ENCODE measurements at places on chromosomes 12 and 14. TPM values are rescaled to one million over a fixed set of nuclear protein-coding genes. Genes with fewer than 3 reads are reported as not detected.
A peak's percentile ranks its signal among the peaks of the same experiment; 100 is the strongest.

- DNase-seq = no peak
- no peak overlapping the region for H3K27ac ChIP-seq
- peaks cover 4% of the 10 kb centered on the region for H3K4me1 ChIP-seq
- H3K36me3 ChIP-seq = peaks cover 31% of the 10 kb centered on the region
These were observed 5.0 kb upstream of the SETD1B start for GRCh38 chr12:121798787-121799155.

- H3K27me3 ChIP-seq = no peaks in the 10 kb centered on the region
- DNase-seq = no peak
- H3K4me1 ChIP-seq = no peaks in the 10 kb centered on the region
- no peak overlapping the region for H3K27ac ChIP-seq
- no peak overlapping the region for H3K4me3 ChIP-seq
These were observed 20.5 kb downstream of the RNF10 start for GRCh38 chr12:120554678-120555077.

GRCh38 chr12:78534311-78534710, 330.3 kb upstream of the SYT1 start:
- no peaks in the 10 kb centered on the region for H3K27me3 ChIP-seq
- peaks cover 5% of the 10 kb centered on the region for H3K4me1 ChIP-seq
- no peak overlapping the region for H3K4me3 ChIP-seq
- no peak for DNase-seq

- no peaks in the 10 kb centered on the region for H3K36me3 ChIP-seq
- no peaks in the 10 kb centered on the region for H3K27me3 ChIP-seq
- DNase-seq = no peak
- H3K4me3 ChIP-seq = no peak overlapping the region
These were observed 164.5 kb downstream of the SLC38A4 start for GRCh38 chr12:46661110-46661845.

- no peak overlapping the region for H3K27ac ChIP-seq
- H3K36me3 ChIP-seq = no peaks in the 10 kb centered on the region
- no peak for DNase-seq
- no peaks in the 10 kb centered on the region for H3K4me1 ChIP-seq
- H3K4me3 ChIP-seq = no peak overlapping the region
These were observed 21.3 kb downstream of the SPX start for GRCh38 chr12:21547437-21547836.

GRCh38 chr12:31524791-31525495, 66.0 kb downstream of the DENND5B start:
- no peak for DNase-seq
- H3K27ac ChIP-seq = no peak overlapping the region
- no peaks in the 10 kb centered on the region for H3K27me3 ChIP-seq
- no peak overlapping the region for H3K4me3 ChIP-seq
- H3K4me1 ChIP-seq = peaks cover 11% of the 10 kb centered on the region

DNA sequence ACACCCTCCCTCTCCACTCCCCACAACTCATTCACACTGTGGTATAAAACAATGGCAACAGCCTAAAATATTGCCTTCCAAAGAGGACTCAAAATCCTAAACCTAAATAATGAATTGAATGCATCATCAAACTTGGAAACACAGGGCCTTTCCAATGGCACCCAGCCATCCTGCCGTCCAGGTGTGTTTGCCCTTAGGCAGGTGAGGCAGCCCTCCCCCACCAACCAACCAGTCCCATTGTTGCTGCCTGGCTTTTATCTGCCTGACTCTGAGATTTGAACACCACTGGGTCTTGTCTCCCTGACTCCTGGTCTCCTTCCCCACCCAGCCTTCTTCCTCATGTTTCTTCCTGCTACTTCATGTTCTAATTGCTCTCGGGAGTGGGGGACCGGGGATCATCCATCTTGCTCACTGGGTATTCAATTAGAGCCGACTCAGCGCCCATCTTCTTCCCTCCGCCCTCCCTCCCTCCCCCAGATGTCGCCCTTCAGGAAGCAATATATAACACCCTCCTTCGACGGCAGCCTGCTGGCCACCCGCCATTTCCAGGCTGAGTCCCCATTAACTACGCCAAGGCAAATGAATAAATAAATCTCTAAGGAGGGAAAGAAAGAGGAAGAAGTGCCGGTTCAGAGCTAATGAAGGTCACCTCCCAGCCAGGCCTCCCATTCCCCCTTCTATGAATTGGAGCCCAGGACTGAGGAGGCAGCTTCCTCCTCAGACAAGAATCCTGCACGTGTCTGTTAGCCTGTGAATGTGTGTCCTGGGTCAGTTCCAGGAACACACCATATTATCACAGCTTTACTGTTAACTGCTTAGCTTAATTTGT, 36.3 kb upstream of the NTF3 start:
- no peaks in the 10 kb centered on the region for H3K36me3 ChIP-seq
- no peaks in the 10 kb centered on the region for H3K4me1 ChIP-seq
- H3K27ac ChIP-seq = no peak overlapping the region
- H3K4me3 ChIP-seq = no peak overlapping the region

GRCh38 chr12:18264581-18265075, 3.3 kb downstream of the PIK3C2G start:
- DNase-seq = no peak
- no peaks in the 10 kb centered on the region for H3K36me3 ChIP-seq
- H3K27me3 ChIP-seq = no peaks in the 10 kb centered on the region
- no peak overlapping the region for H3K4me3 ChIP-seq

DNA sequence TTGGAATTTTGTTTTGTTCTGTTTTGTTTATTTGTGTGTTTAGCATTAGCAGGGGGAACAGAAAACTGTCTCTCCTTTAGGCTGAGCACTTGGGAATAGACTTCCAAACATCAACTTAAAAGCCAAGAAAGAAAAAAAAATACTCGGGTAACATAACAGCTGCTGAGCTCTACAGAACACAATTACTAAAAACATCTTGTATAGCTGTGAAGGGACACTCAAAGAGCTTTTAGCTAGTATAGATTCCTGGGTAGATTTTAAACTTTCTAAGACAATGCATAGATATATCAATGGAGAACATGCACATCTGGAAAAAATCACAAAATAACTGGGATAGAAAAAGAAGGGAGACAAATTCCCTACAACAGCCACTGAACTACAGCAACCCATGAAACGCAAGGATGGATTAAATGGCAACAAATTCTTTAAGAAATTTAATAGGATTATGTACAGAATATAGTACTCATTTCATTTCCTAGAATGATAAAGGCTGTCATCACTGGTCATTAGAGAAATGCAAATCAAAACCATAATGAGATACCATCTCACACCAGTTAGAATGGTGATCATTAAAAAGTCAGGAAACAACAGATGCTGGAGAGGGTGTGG, 174.3 kb upstream of the KRR1 start:
- DNase-seq = no peak
- H3K27ac ChIP-seq = no peak overlapping the region
- H3K4me1 ChIP-seq = peaks cover 2% of the 10 kb centered on the region
- peaks cover 8% of the 10 kb centered on the region for H3K36me3 ChIP-seq
- H3K27me3 ChIP-seq = no peaks in the 10 kb centered on the region

DNA sequence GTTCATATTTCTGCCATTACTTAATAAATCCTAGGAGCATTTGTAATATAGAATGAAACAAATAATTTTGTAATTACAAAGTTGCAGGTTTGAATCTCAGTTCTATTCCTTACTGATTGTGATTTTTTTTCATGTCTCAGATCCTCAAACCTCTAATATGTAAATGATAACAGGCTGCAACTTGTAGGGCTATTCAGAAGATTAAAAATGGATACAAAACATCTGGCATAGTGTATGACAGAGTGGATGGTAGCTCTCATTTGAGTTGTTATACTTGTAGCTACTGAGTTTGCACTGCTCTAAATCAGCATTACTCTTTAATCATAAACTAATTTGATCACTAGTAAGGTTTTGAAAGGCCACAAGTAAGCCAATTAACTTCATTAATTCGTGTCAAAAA, 406.3 kb upstream of the MGAT4C start:
- H3K36me3 ChIP-seq = no peaks in the 10 kb centered on the region
- no peak overlapping the region for H3K4me3 ChIP-seq

DNA sequence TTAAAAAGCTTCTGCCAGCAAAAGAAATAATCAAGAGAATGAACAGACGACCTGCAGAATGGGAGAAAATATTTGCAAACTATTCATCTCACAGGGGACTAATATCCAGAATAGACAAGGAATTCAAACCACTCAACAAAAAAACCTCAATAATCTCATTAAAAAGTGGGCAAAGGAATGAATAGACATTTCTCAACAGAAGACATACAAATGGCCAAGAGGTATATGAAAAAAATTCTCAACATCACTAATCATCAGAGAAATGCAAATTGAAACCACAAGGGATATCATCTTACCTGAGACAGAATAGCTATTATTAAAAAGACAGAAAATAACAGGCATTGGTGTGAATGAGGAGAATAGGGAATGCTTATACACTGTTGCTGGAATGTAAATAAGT, 270.0 kb downstream of the DACT1 start:
- H3K27me3 ChIP-seq = no peaks in the 10 kb centered on the region
- H3K4me1 ChIP-seq = no peaks in the 10 kb centered on the region
- DNase-seq = no peak
- H3K27ac ChIP-seq = no peak overlapping the region
- peaks cover 9% of the 10 kb centered on the region for H3K36me3 ChIP-seq

GRCh38 chr14:93012951-93013719, 90.2 kb downstream of the CHGA start:
- H3K4me3 ChIP-seq = no peak overlapping the region
- H3K27me3 ChIP-seq = no peaks in the 10 kb centered on the region
- no peak overlapping the region for H3K27ac ChIP-seq
- no peak for DNase-seq
- H3K4me1 ChIP-seq = no peaks in the 10 kb centered on the region

GRCh38 chr12:1851151-1851701, 30.9 kb downstream of the LRTM2 start:
- no peak overlapping the region for H3K27ac ChIP-seq
- H3K27me3 ChIP-seq = no peaks in the 10 kb centered on the region
- H3K4me1 ChIP-seq = peaks cover 3% of the 10 kb centered on the region
- H3K4me3 ChIP-seq = no peak overlapping the region
- no peak for DNase-seq

GRCh38 chr12:131499864-131500190, 211.1 kb upstream of the SFSWAP start:
- H3K27ac ChIP-seq = no peak overlapping the region
- H3K27me3 ChIP-seq = no peaks in the 10 kb centered on the region
- no peak for DNase-seq

- H3K27ac ChIP-seq = no peak overlapping the region
- H3K27me3 ChIP-seq = no peaks in the 10 kb centered on the region
- H3K4me3 ChIP-seq = no peak overlapping the region
- no peaks in the 10 kb centered on the region for H3K36me3 ChIP-seq
These were observed 6.7 kb downstream of the FAM222A start for GRCh38 chr12:109720152-109720856.

GRCh38 chr12:95443459-95443858, 30.5 kb upstream of the METAP2 start:
- H3K27me3 ChIP-seq = no peaks in the 10 kb centered on the region
- H3K27ac ChIP-seq = no peak overlapping the region
- H3K36me3 ChIP-seq = no peaks in the 10 kb centered on the region
- no peak for DNase-seq
- no peak overlapping the region for H3K4me3 ChIP-seq
- no peaks in the 10 kb centered on the region for H3K4me1 ChIP-seq

GRCh38 chr12:99232324-99232723, 415.2 kb upstream of the GARIN6 start:
- no peaks in the 10 kb centered on the region for H3K4me1 ChIP-seq
- no peak overlapping the region for H3K27ac ChIP-seq
- H3K4me3 ChIP-seq = no peak overlapping the region
- 0 out of 2 replicates have a peak, but pooled peaks cover 10% of the 10 kb centered on the region for H3K36me3 ChIP-seq
- DNase-seq = no peak
- H3K27me3 ChIP-seq = no peaks in the 10 kb centered on the region

- no peaks in the 10 kb centered on the region for H3K36me3 ChIP-seq
- no peak for DNase-seq
- H3K4me1 ChIP-seq = no peaks in the 10 kb centered on the region
- no peak overlapping the region for H3K27ac ChIP-seq
- no peak overlapping the region for H3K4me3 ChIP-seq
These were observed 42.3 kb upstream of the FRMD6 start for GRCh38 chr14:51609251-51609954.

DNA sequence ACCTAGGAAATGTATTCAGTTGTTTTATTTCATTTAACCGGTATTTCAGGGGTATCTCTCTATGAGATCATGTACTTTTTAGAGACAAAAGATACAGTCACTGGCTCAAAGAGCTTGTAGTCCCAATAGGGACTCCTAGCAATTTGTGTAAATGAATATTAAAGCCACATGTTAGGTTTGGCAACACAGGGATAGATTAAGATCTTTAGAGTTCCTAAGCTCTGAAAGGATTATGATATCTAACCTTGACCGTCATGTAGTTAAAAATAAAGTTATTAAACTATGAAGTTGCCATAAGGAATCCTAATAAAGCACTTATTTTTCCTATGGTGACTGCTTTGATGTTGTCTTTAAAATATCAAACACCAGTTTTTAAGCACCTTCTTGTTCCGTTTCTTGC, 100.4 kb upstream of the FGD4 start:
- H3K27ac ChIP-seq = no peak overlapping the region

DNA sequence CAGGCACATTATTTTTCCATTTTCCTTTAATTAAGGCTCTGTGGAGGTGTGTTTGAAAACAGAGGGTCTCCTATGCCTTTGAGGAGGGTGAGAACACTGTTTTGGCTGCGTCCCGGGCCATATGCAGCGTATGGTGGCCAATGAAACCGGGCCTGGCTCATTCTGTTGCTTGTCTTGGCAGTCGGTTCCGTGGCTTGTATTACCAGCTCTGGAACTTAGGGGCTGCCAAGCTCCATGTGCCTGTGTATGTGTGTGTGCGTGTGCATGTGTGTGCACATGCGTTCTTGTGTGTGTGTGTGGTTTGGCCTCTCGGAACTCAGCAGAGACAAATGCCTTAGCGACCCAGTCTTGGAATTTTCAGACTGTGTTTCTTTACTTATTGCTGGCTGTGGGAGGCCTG, 2.7 kb downstream of the JDP2 start:
- peaks cover 12% of the 10 kb centered on the region for H3K36me3 ChIP-seq
- peaks cover 5% of the 10 kb centered on the region for H3K4me1 ChIP-seq
- H3K27ac ChIP-seq = no peak overlapping the region
- peaks cover 2% of the 10 kb centered on the region for H3K27me3 ChIP-seq
- no peak overlapping the region for H3K4me3 ChIP-seq
- DNase-seq = peak; percentile 17

DNA sequence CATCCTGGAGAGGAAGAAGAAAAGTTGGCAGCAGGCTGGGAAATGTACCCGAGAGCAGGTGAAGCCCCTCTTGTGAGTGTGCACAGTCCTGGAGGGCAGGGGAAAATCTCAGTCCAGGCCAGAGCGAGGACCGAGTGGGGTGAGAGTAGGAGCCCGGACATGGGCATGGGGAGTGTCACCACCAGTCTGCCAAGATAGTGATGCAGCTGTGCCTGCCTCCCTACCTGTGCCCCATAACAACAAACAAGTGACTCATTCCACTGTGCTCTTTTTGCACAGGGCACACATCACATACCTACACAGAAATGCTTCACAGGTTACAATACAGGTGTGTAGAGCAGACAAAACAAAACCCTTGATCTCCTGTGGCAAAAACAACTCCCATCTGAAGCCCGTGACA, 205.9 kb upstream of the PELI2 start:
- no peak overlapping the region for H3K4me3 ChIP-seq
- no peak for DNase-seq
- no peaks in the 10 kb centered on the region for H3K36me3 ChIP-seq
- H3K4me1 ChIP-seq = peaks cover 5% of the 10 kb centered on the region

Gene TEX22
- 0.83 TPM for total RNA-seq

Gene PPP1R3E
- 2.6 TPM for total RNA-seq

Gene CAPZA3
- not detected for total RNA-seq

Gene SIX1
- 0.17 TPM for total RNA-seq

Gene NRL
- total RNA-seq = 2.5 TPM

Gene KRT75
- not detected for total RNA-seq

Gene KRT74
- not detected for total RNA-seq

Gene RNASE2
- not detected for total RNA-seq

Gene SLC6A12
- 0.20 TPM for total RNA-seq

Gene MGST1
- 235 TPM for total RNA-seq

Gene ERG28
- 29.4 TPM for total RNA-seq

Gene CLEC4A
- total RNA-seq = 0.18 TPM

Gene GLT8D2
- total RNA-seq = 3.8 TPM

Gene CISTR
- total RNA-seq = not detected

Gene KCNH3
- 0.26 TPM for total RNA-seq

All from H9 (cell line).